ENCODE measurements at places on chromosomes 6 and 20. TPM values are rescaled to one million over a fixed set of nuclear protein-coding genes. Genes with fewer than 3 reads are reported as not detected.

DNA sequence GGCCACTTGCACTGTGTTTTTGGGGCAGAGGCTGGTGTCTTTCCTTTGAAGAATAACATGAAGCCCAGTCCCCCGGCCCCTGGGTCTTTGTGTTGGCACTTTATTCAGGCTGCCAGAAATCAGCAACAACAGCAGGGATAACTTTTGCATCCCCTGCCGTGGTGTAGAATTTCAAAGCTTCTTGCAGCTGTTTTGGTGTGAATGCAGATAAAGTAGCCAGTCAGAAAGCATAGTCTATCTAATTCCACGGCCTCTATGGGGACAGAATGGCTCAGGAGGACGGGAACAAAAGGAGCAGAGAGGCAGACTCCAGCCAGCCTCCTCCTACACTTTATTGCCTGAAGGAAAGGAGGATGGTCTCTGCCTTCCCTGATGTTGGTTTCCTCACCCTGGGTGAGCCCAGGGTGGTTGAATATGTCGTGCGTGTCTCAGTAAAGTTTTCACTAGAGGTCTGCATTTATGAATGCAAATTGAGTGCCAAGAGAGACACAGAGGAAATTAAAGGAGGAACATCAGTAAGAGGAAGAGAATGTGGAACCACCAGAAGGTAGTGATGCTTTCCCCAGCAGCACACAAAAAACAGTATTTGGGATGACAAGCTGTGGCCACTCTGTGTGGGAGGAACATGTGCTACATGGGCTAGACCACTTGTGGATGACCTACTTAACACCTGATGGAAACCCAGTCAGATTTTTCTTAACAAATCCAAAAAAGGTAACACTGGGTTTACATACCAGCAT, 125.9 kb upstream of the TRAF3IP2 start:
- H3K4me1 ChIP-seq = peaks cover 54% of the 10 kb centered on the region
- peaks cover 7% of the 10 kb centered on the region for H3K36me3 ChIP-seq
- no peak overlapping the region for H3K4me3 ChIP-seq
- H3K27me3 ChIP-seq = no peaks in the 10 kb centered on the region
- no peak for DNase-seq

GRCh38 chr6:105964979-105965760, 121.0 kb upstream of the PRDM1 start:
- no peaks in the 10 kb centered on the region for H3K4me1 ChIP-seq
- DNase-seq = no peak
- H3K36me3 ChIP-seq = no peaks in the 10 kb centered on the region
- no peaks in the 10 kb centered on the region for H3K27me3 ChIP-seq
- H3K4me3 ChIP-seq = no peak overlapping the region

DNA sequence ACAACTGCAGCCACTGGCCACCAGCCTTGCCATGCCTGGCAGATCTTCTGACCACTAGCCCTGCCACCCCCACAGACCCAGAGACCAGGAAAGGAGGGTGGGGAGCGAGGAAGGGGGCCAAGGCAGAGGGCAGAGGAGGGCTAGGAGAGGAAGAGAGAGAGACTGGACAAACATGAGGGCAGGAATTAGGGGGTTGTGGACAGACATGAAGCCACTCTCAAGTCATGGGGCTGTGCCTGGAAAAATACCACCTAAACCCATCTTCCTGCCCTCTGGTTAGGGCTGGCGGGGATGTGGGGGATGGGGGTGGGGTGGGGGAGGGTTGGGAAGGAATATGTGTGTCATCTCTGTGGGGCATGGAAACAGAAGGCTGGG, 1.4 kb upstream of the SLC29A1 start:
- no peaks in the 10 kb centered on the region for H3K36me3 ChIP-seq
- H3K4me3 ChIP-seq = peak overlapping the region; percentile 67
- DNase-seq = no peak
- H3K4me1 ChIP-seq = no peaks in the 10 kb centered on the region
- H3K27me3 ChIP-seq = no peaks in the 10 kb centered on the region

The SLC22A23 gene
- 7.2 TPM for total RNA-seq

DNA sequence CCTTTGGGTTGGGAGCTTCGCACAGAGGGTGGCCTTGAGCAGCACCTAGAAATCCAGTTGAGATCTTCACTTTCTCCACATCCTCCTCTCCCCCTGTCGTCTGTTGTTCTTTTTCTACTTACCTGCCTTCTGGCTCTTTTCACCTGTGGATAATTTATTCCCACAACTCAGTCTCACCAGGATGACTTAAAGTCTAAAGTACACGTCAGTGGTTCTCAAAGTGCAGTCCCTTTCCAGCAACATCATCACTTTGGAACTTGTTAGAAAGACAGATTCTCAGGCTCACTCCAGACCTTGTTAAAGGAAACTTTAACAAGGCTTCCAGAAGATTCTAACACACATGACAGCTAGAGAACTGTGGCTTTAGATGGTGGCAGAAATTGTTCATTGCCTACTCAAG, 27.7 kb upstream of the BCAS1 start:
- H3K36me3 ChIP-seq = no peaks in the 10 kb centered on the region
- H3K4me1 ChIP-seq = no peaks in the 10 kb centered on the region
- no peak overlapping the region for H3K27ac ChIP-seq
- no peak overlapping the region for H3K4me3 ChIP-seq

The USP49 gene
- 1.7 TPM for total RNA-seq

The DST gene
- 257 TPM for total RNA-seq

The BHLHE23 gene
- not detected for total RNA-seq

- no peak overlapping the region for H3K4me3 ChIP-seq
- H3K27ac ChIP-seq = no peak overlapping the region
- no peaks in the 10 kb centered on the region for H3K36me3 ChIP-seq
- no peak for DNase-seq
These were observed 881.5 kb upstream of the SLC35B3 start for GRCh38 chr6:9316831-9317230.

GRCh38 chr20:20637998-20638725, 74.3 kb downstream of the RALGAPA2 start:
- H3K27ac ChIP-seq = no peak overlapping the region
- H3K4me3 ChIP-seq = no peak overlapping the region
- no peaks in the 10 kb centered on the region for H3K4me1 ChIP-seq
- H3K36me3 ChIP-seq = peaks cover 28% of the 10 kb centered on the region
- no peak for DNase-seq

All from right atrium auricular region (tissue), 2 donors.